Endothelial cell of coronary artery (primary cell): ENCODE measurements at places on chromosomes 12 and 14. TPM values are rescaled to one million over a fixed set of nuclear protein-coding genes. Genes with fewer than 3 reads are reported as not detected.

Gene BCL2L14
- total RNA-seq = not detected in 2 replicates

Gene ZCRB1
- total RNA-seq = 17.2 and 22.5 TPM in 2 replicates

Gene CLEC2A
- total RNA-seq = not detected in 2 replicates

Gene MANSC4
- total RNA-seq = not detected in 2 replicates

Gene RPGRIP1
- not detected in 2 replicates for total RNA-seq

Gene KRT71
- total RNA-seq = not detected in 2 replicates

Gene BHLHE41
- 0.09 and 0.19 TPM in 2 replicates for total RNA-seq

Gene TPH2
- not detected in 2 replicates for total RNA-seq
